Suprapubic skin (tissue), 4 donors: ENCODE measurements at places on chromosomes 12 and 14. TPM values are rescaled to one million over a fixed set of nuclear protein-coding genes. Genes with fewer than 3 reads are reported as not detected.
A peak's percentile ranks its signal among the peaks of the same experiment; 100 is the strongest.

GRCh38 chr12:128693115-128693514, 130.6 kb downstream of the SLC15A4 start:
- DNase-seq: no peak

- no peak for DNase-seq
These were observed 33.8 kb downstream of the STK38L start for GRCh38 chr12:27277846-27278260.

KRT76 gene
- not detected for total RNA-seq

DNA sequence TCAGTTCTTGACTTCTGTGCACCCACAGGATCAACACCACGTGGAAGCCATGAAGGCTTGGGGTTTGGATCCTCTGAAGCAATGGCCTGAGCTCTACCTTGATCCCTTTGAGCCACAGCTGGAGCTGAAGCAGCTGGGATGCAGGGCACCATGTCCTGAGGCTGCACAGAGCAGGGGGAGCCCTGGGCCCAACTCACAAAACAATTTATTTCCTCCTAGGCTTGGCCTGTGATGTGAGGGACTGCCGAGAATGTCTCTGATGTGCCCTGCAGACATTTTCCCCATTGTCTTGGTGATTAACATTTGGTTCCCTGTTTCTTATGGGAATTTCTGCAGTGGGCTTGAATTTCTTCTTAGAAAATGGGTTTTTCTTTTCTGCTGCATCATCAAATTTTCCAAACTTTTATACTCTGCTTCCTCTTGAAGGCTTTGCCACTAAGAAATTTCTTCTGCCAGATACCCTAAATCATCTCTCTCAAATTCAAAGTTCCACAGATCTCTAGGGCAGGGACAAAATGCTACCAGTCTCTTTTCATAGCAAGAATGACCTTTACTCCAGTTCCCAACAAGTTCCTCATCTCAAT, 288.2 kb downstream of the CCDC59 start:
- DNase-seq: no peak

DNA sequence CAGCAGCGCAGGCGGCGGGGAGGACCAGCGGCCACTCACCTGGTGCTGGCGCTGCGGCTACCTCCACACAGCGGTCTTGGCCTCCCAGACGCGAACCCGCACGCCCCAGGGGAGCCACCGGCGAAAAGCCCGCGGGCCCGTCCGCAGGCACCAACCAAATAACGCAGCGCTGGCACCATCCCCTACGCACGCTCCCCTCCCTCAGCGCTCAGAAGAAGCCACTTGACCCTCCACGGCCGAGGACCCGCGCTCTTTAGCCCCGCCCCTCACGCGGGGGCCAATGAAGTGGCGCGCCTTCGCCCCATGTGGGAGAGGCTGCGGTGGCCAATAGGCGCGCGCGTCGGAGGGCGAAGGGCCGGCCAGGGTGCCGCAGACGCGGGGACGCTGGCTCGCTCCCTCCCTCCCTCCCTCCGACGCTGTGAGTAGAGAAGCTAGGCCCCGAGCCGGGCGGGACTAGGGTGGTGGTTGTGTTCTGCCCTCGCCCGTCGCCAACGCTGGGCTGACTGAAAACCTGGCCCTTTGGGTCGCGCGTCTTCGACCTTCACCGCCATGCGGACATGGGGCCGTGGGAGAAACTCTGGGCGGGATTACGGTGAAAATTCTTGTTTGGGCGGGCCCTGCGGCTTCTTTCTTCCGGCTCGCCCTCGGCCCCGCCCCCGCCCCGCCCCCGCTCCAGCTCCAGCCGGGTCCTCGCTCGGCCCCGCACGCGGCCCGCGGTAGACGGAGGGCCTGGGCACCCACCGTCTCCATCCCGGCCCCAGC, at the start of the genes DMAC2L and L2HGDH:
Gene DMAC2L, plus strand, starts transcription at position 353 of the 762 bp plus-strand sequence. CDS start 9,164 bp downstream, outside the sequence.
Gene L2HGDH, minus strand, starts transcription at position 258 of the 762 bp plus-strand sequence. Its CDS starts 79 bp downstream, at position 179.
- peak; percentile 93 for DNase-seq

- peak; percentile 95 for DNase-seq
These were observed 14.6 kb upstream of the NR4A1 start for GRCh38 chr12:52036587-52037171.

GRCh38 chr14:76882651-76883050, 56.4 kb downstream of the LRRC74A start:
- DNase-seq: no peak

- no peak for DNase-seq
These were observed 36.6 kb upstream of the SYCP3 start for GRCh38 chr12:101775816-101776215.

DNA sequence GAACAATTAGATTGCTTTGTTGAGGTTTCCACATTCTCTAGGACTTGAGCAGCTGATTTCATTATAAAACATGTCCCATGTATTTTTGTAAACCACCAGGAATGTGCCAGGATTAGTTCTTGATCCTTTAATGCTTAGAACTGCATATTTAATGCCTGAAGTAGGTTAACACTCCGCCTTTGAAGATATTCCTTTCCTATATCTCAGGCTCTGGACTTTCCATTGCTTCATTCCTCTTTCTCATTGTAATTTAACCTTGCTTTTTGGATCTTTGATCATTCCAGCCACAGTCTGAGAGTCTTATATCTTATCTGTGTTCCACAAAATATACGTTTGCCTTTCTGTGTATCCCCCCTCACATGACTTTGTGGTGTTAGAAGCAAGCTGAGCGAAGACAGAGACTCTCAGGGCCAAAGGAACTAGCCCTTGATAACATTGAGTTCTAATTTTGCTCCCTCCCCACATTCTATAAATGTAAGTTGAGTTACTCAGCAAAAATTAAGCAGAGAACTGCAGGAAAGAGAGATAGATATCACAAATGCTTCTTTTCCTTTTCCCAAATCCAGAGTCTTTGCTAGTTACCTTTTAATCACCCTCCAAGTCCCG, 2.4 kb upstream of the CLEC1B start:
- no peak for DNase-seq

DNA sequence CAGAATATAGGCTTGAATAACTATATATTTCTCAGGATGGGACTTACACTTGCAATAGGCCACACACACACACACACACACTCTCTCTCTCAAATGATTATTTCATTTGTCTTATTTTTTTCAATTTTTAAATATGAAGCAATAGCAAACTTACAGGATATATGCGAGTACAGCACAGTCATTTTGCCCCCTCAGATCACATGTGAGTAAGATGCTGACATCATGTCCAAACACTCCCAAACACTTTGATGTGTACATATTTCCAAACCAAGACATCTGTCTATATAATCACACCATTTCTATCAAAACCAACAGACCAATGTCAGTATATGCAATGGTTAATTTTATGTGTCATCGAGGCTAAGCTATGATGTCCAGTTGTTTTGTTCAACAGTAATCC, 1535.9 kb upstream of the FLRT2 start:
- DNase-seq: no peak

- DNase-seq: no peak
These were observed 625 bp downstream of the ANGEL1 start for GRCh38 chr14:76812093-76812421.

SPRYD4 gene
- total RNA-seq: 2.8 TPM

DNA sequence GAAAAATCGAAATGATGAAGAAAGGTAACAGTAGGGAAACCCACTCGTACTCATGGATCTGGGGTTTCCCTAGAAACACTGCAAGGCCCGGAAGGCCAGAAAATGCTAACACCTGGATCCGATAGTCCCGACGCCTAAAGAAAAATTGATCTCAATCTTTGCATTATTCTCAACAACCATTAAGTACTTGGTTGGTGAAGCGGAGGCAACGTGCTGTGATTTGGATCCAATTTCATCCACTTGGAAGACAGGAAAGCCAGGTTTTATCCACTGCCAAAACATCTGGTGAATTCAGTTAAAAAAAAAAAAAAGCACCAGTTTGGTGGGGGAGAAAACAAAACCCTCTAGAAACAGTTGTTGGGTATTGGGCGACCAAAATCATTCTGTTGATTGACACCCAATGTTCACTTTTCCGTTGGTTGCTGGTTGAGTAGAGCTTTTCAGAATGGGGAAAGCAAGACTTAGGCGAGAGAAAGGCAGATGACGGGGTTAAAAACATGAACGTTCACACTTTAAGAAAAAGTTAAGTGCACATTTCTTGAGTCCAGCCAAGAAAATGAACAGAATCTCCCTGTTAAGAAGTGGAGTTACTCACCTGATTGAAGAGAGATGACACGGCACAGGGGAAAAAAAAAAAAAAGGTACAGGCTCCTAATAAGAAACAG, 41.9 kb upstream of the MED13L start:
- DNase-seq: no peak

- peak; percentile 69 for DNase-seq
These were observed at the start of gene HIP1R for GRCh38 chr12:122834921-122835749. TSS of gene HIP1R (plus strand) at chr12:122835457. CDS start at chr12:122835551, 94 bp downstream.

C12orf50 gene
- total RNA-seq: not detected

- no peak for DNase-seq
These were observed 36.0 kb downstream of the TC2N start for GRCh38 chr14:91831337-91831736.

NEUROD4 gene
- not detected for total RNA-seq

- no peak for DNase-seq
These were observed 83.2 kb downstream of the HMGA2 start for GRCh38 chr12:65907513-65907912.

PRKD1 gene
- 5.4 TPM for total RNA-seq

DNA sequence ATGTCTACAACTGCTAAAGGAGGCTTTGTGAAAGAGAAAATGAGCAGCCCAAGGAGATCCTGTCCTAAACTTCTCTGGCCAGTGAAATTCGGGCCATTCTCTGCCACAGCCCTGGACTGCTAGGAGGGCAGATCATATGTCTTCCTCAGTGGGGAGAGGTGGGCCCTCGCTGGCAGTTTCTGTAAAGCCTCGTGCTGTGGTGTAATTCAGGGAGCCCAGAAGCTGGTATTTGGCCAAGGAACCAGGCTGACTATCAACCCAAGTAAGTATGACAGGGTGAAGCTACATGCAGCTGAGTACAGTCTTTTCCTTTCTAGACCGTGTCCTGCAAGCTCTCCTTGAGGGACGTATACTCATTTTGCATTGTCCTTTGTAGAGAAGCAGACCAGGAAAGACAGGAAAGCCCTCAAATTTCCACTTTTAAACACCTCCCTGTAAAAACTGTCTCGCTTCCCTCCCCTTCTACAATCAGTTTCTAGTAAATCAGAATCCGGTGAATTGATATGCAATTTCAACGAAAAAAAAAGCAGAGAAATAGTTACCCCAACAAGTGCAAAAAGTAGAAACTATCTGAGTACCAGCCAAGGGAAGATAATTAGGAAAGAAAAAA, 106.8 kb downstream of the DAD1 start:
- no peak for DNase-seq

- no peak for DNase-seq
These were observed 12.0 kb downstream of the MORN3 start for GRCh38 chr12:121657305-121658008.

DNA sequence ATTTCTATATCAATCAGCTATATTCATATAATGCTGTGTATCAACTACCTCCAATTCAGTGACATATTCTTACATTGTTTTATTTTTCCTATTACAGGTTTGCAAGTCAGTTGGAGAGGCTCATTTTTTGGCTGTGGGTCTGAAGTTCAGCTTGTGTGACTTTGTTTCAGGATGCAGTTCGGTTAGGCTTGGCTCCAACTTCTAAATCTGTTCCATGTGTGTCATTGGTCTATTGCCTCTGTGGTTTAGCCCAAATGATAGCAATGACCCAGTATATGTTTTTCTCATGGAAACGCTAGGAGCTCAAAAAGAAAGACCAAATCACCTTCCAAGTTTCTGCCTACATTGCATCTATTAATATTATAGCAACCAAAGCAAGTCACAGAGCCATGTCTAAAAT, 848.6 kb upstream of the LRFN5 start:
- DNase-seq: no peak

VRTN gene
- not detected for total RNA-seq

DNA sequence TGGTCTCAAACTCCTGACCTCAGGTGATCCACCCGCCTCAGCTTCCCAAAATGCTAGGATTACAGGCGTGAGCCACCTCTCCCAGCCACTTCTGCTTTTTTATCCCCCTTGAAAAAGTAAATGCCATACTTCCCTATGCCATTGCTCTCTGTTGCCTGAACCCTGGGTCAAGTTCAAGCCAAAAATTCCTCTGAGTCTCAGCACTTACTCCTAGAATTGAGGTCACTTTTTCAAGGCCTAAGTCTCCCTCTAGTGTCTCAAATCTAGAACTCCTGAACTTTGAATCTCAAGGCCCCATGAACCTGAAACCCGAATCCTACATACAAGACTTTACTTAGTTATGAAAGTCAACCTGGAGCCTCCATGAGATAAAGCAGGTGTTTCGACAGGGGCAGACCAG, 1.4 kb upstream of the APOBEC1 start:
- no peak for DNase-seq

- DNase-seq: no peak
These were observed 166.8 kb upstream of the TMEM260 start for GRCh38 chr14:56412468-56413434.

- no peak for DNase-seq
These were observed at the start of gene PTCSC3 for GRCh38 chr14:36176524-36176923. TSS of gene PTCSC3 (minus strand) at chr14:36176722.

DNA sequence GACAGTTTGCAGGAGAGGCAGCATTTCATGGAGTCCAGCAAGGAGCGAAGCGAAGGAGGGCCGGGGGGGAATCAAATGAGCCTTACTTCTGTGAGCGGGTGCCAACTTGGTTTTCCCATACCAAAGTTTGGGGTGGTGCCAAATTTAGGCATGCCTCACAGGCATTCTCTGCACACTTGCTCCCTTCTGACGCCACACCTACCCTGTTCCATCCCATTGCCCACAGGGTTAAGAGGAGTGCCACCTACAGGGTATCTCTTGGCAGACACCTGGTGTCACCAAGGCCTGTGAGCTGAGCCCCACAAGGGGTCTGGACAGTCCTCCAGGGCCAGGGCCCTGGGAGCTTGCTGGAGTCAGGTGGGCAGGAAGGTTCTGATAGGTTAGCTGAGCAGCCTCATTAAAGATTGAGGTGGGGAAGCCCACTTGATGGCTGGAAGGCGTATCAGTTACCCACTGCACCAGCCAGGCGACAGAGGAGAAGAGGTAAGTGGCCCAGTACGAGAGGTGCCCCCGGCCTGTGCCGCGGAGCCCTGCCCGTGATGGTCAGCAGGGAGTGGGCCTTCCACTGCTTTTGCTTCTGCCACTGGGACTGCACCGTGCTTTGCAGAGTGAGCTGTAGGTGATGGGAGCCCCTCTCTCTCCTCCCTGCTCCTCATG, 45.2 kb downstream of the DEGS2 start:
- no peak for DNase-seq

DNA sequence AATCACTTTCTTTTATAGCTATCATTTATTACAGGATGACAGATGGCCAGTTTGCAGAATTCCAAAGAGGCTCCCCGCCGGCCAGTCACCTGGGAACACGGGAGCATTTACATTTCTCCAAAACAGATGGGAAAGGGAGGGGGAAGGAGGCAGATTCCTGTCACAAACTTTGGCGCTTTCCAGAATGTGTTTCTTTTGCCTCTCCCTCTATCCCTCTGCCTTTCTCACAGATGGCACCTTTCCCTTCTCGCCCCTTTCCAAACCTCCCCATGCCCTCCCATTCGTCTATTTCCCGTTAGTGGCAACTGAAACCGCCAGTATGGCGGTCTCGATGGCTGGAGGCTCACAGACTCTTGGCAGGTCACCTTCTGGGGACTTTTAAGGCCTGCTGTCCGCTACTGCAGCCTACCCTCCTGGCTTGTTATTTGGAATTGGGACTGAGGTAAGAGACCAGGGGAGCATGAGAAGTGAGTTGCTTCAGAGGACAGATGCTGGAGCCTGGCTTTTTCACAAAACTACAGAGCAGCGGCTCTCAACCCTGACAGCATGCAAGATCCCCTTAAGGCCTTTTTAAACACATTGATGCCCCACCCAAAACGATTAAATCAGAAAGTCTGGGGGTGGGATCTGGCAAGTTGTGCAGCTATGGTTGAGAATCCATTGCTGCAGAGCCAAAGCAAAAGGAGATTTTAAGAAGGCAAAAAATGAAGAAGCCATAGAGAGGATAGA, 161.5 kb upstream of the VASH1 start:
- no peak for DNase-seq

- no peak for DNase-seq
These were observed 57.3 kb downstream of the NTN4 start for GRCh38 chr12:95733141-95733825.

MSI1 gene
- 0.40 TPM for total RNA-seq
